Suppressor macrophage treated with lipopolysaccharide for 4 hours (primary cell): ENCODE measurements at places on chromosomes 5 and 9.

GRCh38 chr5:63726496-63726895 lies 235.7 kb downstream of the HTR1A start:
- DNase-seq, result no peak

DNA sequence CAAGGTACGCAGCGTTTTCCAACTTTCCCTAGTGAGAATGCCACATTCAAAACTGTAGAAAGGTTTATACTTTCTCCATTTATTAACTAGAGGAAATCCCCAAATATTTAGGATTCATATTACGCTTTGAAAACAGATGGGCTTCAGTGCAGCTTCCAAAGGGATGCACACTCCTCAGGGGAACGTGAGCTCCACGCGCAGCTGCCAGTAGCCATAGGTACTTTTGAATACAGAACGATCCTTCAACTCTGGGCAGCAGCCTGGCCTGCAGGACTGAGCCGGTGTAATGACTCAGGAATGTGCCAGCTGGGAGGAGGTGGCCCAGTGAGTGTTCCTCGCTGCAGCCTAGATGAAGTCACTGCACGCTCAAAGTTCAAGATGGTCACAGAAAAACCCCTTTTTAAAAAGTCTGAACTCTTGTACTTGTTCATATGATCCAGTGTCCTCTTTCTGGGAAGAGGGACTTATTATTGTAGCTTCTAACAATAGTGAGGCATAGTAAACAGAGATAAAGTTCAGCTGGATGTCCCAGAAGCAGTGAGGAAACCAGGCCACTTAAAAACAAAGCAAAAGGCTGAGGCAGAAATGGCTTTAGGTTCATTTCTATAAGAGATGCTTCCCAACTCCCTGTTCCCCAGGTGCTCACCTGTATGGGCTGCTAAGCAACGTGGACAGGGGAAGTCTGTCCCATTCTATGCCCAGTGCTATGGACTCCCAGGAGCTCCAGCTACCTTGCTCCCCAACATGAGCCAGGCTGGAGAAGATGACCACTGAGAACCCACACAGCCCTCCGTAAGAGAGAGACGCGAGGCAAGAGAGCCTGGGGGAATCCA lies 130.0 kb downstream of the LHFPL2 start:
- peak; percentile 89 for DNase-seq

GRCh38 chr5:80229902-80230255 lies 26.0 kb downstream of the SERINC5 start:
- DNase-seq, result no peak

DNA sequence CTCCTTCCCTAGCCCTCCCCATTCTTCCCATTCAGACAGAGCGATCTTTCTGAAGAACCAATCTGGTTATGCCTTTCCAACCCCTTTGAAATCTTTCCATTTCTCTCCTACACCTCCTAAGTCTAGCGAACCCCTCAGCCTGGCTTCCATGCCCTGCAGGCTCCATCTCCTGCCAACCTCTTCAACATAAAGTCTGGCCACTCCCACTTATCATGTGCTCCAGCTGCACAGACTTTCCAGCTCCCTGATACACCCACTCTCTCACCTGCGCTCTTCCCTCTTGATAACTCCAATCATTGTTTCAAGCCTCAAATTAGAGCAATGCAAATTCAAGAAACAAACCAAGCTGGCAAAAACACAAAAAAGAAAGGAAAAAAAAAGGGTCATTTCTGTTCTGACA lies 3.8 kb upstream of the ORM1 start:
- no peak for DNase-seq

DNA sequence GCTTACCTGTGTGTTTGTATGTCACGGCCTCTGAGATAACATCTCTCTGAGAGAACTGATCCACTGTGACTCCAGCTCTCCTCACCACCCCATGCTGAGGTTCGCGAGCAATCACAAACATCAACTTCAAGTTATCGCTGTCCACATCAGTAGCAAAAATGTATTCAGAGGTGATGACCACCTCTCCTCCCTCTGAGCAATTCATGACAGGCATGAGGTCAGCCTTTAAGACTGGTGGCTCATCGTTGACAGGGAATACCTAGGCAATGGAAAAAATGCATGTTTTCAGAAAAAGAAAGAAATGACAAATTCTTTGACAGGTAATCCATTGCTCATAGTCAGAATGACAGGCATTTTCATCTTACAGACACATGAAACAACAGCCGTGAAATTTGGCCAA lies 90.3 kb upstream of the CER1 start:
- no peak for DNase-seq

GRCh38 chr9:25703701-25704357 lies 25.6 kb upstream of the TUSC1 start:
- DNase-seq, result no peak

DNA sequence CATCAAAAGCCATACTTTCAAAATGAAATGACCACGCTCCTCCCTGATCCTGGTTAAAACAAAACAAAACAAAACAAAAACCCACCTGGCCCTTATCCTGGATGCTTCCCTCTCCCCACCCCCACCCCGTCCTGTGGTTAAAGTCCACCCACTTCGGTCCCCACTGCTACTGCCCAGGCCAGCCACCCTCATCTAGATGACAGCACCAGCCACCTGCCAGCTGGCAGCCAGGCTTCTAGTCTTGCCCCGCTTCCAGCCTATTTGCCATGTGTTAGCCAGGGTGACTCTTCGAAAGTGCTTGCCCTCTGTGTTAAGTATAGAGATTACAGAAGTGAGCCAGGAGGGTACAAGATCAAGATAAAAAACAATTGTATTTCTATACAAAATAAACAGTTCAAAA lies 27.5 kb upstream of the NCS1 start:
- no peak for DNase-seq

GRCh38 chr5:166594567-166594966 lies 1696.9 kb upstream of the WWC1 start:
- no peak for DNase-seq

DNA sequence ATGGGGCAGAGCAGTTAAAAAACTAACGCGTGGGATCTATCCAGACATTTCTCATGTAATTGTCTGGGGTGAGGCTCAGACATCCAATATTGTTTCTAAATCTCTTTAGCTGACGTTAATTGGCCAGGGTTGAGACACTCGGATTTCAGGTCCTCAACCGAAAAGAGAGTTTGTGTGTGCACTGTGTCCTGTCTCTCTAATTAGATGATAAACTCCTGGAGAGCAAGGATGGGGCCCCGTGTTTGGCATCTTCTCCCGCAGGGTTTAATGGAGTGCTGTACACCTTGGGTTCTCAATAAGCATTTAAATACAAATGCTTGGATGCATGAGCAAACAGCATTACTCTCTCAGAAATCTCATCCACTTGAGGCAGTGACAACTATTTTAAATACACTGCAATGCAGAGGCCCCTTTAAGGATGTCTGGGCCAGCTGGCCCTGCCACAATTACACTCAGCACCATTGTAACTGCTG lies 139.6 kb downstream of the MTX3 start:
- no peak for DNase-seq

DNA sequence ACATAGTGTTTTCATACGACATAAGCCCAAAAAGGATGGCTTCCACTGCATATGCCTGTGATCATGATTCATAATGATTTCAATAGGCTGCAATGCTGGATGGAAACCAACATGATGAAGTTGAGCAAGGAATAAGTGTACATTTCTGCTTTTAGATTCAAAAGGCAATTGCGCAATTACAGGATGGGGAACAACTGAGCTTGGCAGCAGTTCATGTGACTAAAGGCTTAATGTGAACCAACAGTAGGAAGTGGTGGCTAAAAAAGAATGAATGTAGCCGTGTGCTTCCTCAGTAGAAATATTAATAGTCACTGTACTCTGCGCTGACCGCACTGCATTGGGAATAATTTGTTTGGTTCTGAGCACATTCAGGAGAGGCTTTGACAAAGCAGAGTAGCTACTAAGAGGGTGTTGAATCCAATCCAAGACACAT lies 51.2 kb downstream of the SLC1A3 start:
- DNase-seq, result peak; percentile 99

- no peak for DNase-seq
Observed at GRCh38 chr9:130126721-130127433, 45.3 kb upstream of the NCS1 start.

GRCh38 chr9:102767076-102767475 lies 228.1 kb upstream of the CYLC2 start:
- no peak for DNase-seq

GRCh38 chr9:38195737-38196161 lies 126.7 kb upstream of the SHB start:
- no peak for DNase-seq

GRCh38 chr5:26690511-26690910 lies 347.9 kb downstream of the CDH9 start:
- DNase-seq, result no peak

GRCh38 chr9:12069366-12069765 lies 623.8 kb upstream of the TYRP1 start:
- DNase-seq, result no peak

GRCh38 chr5:2204366-2205184 lies 321.9 kb upstream of the IRX4 start:
- DNase-seq, result no peak

DNA sequence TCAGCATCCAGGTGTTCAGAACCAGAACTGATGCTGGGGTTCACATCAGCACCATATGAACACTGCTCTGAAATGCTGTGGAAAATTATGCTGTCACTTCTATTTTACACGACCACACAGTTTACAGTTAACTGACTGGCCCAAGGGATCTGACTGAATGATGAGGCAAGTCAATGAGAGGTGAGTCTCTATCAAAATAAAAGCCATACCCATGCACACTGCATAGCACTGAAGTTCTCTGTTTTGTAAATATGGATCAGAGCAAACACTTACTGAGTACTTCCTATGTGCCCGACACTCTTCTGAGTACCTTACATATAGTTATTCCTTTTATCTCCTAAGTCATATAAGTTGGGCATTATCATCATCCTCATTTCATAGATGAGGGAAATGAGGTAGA lies 122.8 kb downstream of the TARS1 start:
- DNase-seq, result no peak
